MCF 10A (cell line): ENCODE measurements at places on chromosomes 7 and 10. TPM values are rescaled to one million over a fixed set of nuclear protein-coding genes. Genes with fewer than 3 reads are reported as not detected.

The FIGNL1 gene
- total RNA-seq = 10.7 and 14.5 TPM in 2 replicates

The BAIAP2L1 gene
- 60.2 and 60.7 TPM in 2 replicates for total RNA-seq

The GRM3 gene
- not detected in 2 replicates for total RNA-seq

The MYL10 gene
- not detected in 2 replicates for total RNA-seq

The PIP4K2A gene
- total RNA-seq = 24.2 and 27.5 TPM in 2 replicates

The TRIL gene
- total RNA-seq = not detected in 2 replicates

The MRPL32 gene
- 69.8 and 82.0 TPM in 2 replicates for total RNA-seq

The STEAP1 gene
- total RNA-seq = 3.1 and 3.2 TPM in 2 replicates

The OPN4 gene
- total RNA-seq = not detected in 2 replicates

The ADRA2A gene
- total RNA-seq = not detected in 2 replicates

The CAMK2B gene
- 0.54 and 1.8 TPM in 2 replicates for total RNA-seq

The FLNC gene
- 0.28 and 0.44 TPM in 2 replicates for total RNA-seq

The FKBP6 gene
- total RNA-seq = not detected in 2 replicates

The CAV1 gene
- total RNA-seq = 225 and 267 TPM in 2 replicates

The CC2D2B gene
- not detected in 2 replicates for total RNA-seq

The FOXI2 gene
- not detected in 2 replicates for total RNA-seq

The MYO1G gene
- total RNA-seq = 0.14 and 0.15 TPM in 2 replicates

The CALHM1 gene
- total RNA-seq = not detected in 2 replicates

The TUBB8 gene
- not detected in 2 replicates for total RNA-seq

The TBC1D12 gene
- total RNA-seq = 5.4 and 5.9 TPM in 2 replicates

The GDF2 gene
- not detected in 2 replicates for total RNA-seq

The WNT2 gene
- not detected in 2 replicates for total RNA-seq

The VPS37D gene
- total RNA-seq = 0.44 and 1.3 TPM in 2 replicates

The OPALIN gene
- total RNA-seq = not detected in 2 replicates

The TACC2 gene
- total RNA-seq = 66.8 and 89.0 TPM in 2 replicates

The PON1 gene
- not detected in 2 replicates for total RNA-seq

The ADCY1 gene
- 0.61 and 0.79 TPM in 2 replicates for total RNA-seq

The HOXA9 gene
- 6.9 and 7.6 TPM in 2 replicates for total RNA-seq

The LGI1 gene
- total RNA-seq = not detected in 2 replicates

The NRBF2 gene
- 44.9 and 56.9 TPM in 2 replicates for total RNA-seq

The CPA2 gene
- total RNA-seq = not detected in 2 replicates

The DKK1 gene
- 31.8 and 37.4 TPM in 2 replicates for total RNA-seq

The TUBAL3 gene
- total RNA-seq = 0.22 and 0.44 TPM in 2 replicates

The IRF5 gene
- total RNA-seq = 7.5 and 10.1 TPM in 2 replicates

The AKR1C2 gene
- total RNA-seq = 19.7 and 21.1 TPM in 2 replicates

The LRIT2 gene
- not detected in 2 replicates for total RNA-seq

The ACSL5 gene
- 0.12 and 0.68 TPM in 2 replicates for total RNA-seq

The RELN gene
- not detected in 2 replicates for total RNA-seq

The KLF14 gene
- total RNA-seq = not detected in 2 replicates

The NYAP1 gene
- 0.21 TPM in 1 of 2 replicates, not detected in the other for total RNA-seq

The PRKCQ gene
- total RNA-seq = 0.44 and 0.52 TPM in 2 replicates

The COL28A1 gene
- total RNA-seq = 0.29 and 0.96 TPM in 2 replicates

The CCDC172 gene
- total RNA-seq = not detected in 2 replicates

The CCDC136 gene
- 3.5 and 6.5 TPM in 2 replicates for total RNA-seq

The FANK1 gene
- 1.8 and 2.5 TPM in 2 replicates for total RNA-seq

The SMIM30 gene
- 32.3 and 37.4 TPM in 2 replicates for total RNA-seq

The NUDCD3 gene
- 85.5 and 87.7 TPM in 2 replicates for total RNA-seq

The AUTS2 gene
- total RNA-seq = 1.3 and 1.8 TPM in 2 replicates

The PRKAR2B gene
- total RNA-seq = 0.15 TPM in 1 of 2 replicates, not detected in the other

The CD36 gene
- total RNA-seq = 0.12 and 0.27 TPM in 2 replicates

The UNCX gene
- not detected in 2 replicates for total RNA-seq
